ENCODE measurements at places on chromosomes 4 and X.

DNA sequence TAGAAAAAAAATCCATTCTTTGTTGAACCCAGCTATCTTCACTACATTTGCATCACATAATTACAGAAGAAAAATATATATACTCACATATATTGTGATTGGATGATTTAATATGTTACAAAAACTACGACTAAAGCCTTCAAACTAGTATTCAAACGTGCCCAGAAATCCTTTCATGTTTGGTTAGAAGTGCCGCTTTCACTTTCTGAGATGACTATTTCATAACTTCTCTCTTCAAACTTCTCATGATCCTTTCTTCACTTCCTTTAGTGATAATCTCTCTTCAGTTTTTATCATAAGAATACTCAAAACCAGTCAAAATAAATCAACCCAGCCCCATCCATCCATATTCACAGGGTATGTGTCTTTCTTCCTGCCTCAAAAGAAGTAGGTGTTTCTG, 50.8 kb upstream of the NAF1 start:
- DNase-seq: no peak

DNA sequence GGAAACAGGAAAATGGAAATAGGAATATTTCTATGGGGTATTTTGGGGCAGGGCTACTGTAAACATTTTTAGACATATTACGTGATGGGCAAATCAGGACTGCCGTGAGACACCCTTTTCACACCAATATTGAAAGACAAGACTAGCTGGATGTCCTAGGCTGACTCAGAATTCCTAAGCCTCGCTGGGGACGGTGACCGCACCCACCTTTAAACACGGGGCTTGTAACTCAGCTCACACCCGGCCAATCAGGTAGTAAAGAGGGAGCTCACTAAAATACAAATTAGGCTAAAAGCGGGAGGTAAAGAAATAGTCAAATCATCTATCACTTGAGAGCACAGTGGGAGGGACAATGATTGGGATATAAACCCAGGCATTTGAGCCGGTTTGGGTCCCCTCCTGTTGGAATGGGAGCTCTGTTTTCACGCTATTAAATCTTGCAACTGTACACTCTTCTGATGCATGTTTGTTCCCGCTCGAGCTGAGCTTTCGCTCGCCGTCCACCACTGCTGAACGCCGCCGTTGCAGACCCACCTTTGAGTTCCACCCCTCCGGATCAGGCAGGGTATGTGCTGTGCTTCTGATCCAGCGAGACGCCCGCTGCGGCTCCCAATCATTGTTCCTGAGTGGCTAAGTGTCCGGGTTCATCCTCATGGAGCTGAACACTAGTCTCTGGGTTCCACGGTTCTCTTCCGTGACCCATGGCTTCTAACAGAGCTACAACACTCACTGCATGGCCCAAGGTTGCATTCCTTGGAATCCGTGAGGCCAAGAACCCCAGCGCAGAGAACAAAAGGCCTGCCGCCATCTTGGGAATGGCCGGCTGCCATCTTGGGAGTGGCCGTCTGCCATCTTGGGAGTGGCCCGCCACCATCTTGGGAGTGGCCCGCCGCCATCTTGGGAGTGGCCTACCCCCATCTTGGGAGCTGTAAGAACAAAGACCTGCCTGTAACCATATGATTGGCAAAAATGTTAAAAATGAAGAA, 152.6 kb downstream of the CRLF2 start:
- DNase-seq: no peak

DNA sequence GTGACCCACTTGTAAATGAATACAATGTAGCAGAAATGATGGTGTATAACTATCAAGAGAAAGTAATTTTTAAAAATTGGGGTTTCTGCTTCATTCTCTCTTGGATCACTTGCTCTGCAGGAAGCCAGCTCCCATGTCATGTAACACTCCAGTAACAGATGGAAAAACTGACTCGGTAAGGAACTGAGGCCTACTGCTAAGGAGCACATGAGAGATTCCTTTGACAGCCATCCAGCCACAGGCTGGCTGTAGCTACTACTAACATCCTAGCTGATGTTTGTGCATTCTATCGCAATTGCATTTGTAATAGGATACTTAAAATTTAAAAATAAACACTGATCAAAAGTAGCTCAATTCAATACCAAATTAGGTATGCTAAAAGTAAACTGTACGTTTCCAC, 102.3 kb upstream of the MAB21L2 start:
- no peak for DNase-seq

GRCh38 chrX:97268182-97268680, 384.5 kb downstream of the RPA4 start:
- no peak for DNase-seq

DNA sequence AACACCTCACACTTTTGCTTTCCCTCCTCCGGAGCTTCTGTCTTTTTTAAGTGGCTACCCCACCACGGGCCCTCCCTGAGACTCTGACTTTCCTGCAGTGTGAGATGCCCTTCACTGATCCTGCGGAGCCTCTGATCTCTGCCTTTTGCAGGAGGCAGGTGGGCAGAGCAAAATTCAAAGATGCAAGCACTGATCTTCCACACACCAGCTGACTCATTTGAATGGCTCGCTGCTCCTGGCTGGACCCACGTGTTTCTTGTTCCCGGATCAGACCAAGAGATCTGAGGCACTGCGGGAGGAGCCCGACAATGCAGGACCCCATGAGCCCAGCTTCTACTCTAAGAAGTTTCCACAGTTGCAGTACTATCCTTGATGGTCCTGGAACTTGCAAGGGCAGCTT, 1607.9 kb upstream of the TENM3 start:
- peak; percentile 21 for DNase-seq

GRCh38 chr4:137124278-137124932, 407.9 kb downstream of the PCDH18 start:
- DNase-seq: peak; percentile 53

DNA sequence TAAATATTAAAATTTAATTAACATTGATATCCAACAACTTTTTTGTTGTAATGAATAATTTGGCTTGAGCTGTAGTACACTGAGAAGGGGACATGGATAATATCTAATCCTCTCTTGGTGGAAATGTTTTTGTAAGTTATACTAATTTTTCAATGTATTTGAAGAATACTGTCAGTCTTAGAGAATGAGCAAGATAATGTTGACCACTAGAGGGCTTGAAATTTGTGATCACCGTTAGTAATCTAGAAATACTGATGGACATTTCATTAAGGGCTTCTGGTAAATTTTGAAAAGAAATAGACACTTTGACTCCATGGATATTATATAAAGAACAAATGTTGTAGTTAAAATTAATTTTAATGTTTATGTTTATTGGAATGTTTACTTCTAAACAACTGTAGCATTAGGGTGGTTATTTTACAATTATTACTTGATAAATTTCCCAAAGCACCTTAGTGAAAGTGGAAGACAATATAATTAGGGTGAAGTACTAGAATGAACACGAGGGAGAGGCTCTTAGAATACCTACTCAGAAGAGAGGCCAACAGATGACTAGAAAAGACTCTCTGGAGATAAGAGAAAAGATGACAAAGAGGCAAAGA, 20.0 kb upstream of the CAMK2D start:
- DNase-seq: no peak

DNA sequence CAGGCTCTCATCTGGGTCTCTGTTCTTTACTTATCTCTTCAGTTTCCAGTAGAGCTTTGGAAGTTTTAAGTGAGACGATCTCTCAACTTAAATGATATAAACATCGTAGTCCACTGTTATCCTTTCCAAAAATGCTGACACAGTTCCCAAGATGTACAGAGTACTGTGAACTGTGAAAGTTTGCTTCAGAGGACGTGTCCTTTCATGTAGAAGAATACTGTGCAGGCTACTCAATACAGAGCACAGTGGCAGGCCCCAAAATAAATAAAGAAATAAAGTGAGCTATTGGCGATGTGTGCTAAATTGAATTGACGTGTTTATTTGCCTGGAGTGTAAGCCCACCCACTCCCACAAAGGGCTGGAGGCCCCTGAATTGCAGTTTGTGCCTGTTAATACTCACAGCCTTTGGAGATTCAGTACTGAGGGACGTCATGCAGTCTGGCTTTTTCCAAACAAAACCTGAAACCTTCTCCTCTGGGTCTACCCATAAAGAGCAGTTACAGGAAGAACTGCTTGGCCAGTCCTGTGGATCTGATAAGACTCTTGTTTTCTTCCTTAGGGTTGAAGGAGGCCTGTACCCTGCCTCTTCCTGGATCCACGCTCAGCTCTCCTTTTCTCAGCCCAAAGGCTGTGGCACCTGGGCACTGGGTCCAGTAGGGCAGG, 66.1 kb downstream of the SOWAHB start:
- no peak for DNase-seq

DNA sequence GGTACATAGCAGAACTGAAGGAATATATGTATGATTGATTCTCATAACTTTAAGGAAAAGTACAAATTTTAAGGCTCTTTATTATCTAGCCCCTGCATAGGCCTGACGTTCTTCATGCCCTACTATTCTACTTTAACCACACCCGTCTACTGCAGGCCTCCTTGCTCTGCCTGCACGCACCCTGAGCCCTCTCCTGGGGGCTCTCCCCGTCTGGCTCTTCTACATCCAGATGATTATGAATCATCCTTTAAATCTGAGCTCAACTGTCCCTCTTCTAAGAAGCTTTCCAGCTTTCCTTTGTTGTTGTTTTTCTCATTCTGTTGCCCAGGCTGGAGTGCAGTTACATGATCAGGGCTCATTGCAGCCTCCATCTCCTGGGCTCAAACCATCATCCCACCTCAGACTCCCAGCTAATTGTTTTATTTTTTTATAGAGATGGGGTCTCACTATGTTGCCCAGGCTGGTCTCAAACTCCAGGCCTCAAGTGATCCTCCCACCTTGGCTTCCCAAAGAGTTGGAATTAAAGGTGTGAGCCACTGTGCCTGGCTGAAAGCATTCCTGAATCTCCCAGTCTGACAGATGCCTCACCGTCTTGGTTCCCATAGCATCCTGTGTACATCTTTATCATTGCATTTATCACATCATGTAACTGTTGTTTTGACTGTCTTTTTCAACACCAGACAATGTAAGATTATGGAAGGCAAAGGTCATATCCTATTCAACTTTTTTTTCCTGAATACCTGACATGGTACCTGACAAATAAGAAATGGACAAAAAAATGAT, 89.2 kb downstream of the WDFY3 start:
- DNase-seq: peak; percentile 30

GRCh38 chr4:168584321-168584771, 87.5 kb downstream of the PALLD start:
- peak; percentile 78 for DNase-seq

DNA sequence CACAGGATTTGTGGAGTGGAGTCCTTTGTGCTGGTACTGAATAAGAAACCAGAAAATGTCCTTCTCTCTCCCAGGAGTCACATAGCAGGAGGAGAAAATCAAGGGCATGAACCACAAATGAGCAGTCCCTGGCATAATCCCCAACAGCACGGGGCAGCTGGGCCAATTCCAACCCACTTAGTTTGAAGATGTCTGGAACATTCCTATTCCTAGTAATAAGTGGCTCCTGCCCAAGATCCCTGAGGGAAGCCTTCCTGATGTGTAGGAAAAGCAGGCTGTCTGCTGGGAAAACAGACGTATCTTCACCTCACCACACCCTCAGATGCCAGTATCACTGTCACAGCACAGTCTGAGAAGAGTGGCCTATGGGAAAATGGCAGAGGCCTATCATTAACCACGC, 182.8 kb upstream of the MAP3K15 start:
- DNase-seq: peak; percentile 19

GRCh38 chr4:121015421-121015820, 56.9 kb downstream of the NDNF start:
- DNase-seq: no peak

DNA sequence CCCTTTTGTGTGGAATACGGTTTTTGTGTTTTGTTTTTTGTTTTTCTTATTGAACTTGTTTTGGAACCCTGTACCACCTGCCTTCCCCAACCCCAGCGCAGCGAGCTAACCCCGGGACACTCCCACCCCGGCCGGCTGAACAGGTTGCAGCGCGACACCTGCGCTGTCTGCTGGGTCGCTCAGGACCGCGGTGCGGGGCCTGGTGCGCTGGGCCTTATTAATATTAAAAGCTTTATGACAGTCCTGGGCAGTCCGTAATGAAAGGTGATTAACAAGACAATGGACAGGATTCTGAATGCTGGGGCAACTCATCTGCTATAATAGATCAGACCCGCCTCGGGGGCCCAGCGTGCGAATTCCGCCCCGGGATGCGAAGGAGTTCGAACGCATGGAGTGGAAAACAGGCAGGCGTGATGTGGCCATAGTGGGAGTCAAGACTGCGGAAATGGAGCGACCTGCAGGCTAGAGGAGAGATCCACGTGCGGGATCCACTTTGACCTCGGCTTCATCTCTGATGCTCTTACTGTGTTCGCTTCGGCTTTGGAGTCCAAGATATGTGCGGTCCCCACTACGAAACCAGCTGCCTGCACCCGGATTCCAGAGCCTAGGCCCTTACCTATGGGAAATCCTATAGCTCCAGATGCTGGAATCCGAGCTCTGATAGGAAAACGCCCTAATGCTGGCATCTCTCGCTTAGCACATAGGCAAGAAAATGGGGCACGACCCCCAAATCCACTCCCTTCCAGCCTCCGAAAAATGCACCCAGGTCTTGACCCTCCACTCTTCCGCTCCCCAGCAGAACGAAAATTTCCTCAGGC, 69.0 kb upstream of the TMEM33 start:
- DNase-seq: no peak

- DNase-seq: peak; percentile 85
Measured at GRCh38 chr4:152310257-152310656, 225.6 kb downstream of the FBXW7 start.
